ENCODE measurements at places on chromosomes 4 and X.

DNA sequence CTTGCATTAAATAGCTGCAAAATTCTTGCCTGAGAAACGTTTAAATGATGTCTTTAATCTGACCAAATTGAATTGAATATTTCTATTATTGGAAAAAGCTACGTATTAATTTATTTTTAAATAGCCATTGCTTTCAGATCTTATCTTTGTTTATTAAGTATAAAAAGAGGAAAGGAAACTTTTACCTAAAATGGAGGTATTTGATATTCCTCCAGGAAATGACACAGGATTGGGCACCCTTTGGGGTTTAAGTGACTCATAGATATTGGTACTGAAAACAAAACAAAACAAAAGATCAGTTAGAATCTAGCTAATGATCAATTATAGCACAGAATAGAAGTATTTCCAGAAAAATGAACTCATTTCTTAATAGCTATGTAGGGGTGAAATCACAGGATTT is 34.1 kb downstream of the PLS3 start:
- no peak for DNase-seq

DNA sequence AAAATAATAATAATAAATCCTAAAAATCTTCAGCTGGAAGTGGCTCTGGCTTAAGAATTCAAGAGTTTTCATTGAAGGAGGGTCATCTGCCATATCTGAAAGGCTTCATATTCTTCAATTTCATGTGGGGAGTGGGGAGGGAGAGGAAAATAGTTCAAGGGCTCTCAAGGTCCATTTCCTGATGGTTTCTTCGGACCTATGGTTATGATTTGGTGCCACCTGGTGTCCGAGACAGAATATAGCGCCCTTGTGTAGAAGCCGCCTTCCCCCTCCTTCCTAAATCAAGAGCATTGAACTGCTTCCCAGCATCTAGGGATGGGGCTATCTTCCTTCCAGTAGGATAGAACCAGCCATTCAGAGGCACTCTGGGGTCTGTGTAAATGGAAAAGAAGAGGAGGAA is 34.3 kb downstream of the NLGN3 start:
- DNase-seq, result peak; percentile 35

- DNase-seq, result no peak
Measured at GRCh38 chr4:31678356-31678755, 958.2 kb downstream of the PCDH7 start.

DNA sequence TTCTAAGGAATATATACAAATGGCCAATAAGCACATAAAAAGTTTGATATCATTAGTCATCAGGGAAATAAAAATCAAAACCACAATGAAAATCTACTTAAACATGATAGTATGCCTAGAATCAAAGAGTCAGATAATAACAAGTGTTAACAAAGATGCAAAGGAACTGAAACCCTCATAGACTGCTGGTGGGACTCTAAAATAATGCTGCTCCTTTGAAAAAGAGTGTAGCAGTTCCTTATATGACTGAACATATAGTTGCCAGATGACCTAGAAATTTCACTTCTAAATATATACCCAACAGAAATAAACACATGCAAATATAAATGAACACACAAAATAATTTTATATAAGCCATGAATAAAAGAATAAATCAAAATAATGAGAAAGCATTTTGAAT is 205.1 kb upstream of the CTSO start:
- DNase-seq, result no peak

DNA sequence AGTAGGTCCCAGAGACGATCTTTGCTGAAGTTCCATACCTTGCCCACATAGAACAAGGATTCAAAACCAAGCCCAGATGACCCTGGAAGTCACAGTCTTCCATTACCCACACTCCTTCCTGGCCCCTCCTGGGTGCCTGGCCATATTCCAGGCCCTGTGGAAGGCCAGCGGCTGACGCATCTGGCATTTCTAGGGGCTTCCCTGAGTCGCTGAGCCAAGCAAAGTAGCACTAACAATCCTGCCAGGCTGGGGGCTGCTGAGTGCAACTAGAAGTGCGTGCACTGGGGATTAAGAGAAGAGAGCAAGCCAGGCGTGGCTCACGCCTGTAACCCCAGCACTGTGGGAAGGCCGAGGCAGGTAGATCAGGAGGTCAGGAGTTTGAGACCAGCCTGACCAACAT is 175.2 kb upstream of the CPEB2 start:
- DNase-seq, result no peak

DNA sequence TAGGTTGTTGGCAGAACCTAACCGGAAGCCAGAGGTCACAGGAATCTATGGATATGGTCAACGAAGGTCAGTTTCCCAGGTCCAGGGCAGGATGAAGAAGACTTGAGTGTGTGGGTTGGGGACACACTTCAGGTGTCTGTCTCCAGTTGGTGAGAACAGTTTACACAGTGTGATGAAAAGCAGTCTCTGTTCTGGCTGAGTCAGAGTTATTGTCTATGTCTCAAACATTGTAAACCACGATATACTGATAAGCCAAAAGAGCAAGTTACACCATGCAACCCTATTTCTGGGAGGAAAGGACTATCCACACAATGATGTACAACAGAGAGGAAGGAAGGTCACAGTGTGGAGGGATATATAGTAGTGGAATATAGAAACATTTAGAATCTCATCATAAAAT is 187.1 kb upstream of the C1QTNF7 start:
- no peak for DNase-seq

DNA sequence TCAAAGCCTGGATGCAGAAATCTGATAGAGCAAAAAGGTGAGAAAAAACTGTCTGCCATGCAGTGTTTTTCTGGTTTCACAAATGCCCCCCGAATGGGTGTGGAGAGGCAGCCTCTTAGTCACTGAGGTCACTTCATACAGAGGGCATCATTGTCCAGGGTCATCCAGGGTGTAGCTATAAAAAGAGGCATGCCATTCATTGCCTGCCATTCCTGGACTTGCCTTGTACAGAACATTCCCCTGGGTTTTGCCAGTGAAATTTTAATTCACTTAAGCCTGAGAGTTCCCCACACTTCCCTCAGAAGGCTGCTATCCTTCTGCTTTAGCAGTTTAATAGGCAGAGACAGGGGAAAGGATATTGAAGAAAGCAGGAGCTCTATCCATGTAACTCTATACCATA is 230.3 kb downstream of the UNC5C start:
- no peak for DNase-seq

DNA sequence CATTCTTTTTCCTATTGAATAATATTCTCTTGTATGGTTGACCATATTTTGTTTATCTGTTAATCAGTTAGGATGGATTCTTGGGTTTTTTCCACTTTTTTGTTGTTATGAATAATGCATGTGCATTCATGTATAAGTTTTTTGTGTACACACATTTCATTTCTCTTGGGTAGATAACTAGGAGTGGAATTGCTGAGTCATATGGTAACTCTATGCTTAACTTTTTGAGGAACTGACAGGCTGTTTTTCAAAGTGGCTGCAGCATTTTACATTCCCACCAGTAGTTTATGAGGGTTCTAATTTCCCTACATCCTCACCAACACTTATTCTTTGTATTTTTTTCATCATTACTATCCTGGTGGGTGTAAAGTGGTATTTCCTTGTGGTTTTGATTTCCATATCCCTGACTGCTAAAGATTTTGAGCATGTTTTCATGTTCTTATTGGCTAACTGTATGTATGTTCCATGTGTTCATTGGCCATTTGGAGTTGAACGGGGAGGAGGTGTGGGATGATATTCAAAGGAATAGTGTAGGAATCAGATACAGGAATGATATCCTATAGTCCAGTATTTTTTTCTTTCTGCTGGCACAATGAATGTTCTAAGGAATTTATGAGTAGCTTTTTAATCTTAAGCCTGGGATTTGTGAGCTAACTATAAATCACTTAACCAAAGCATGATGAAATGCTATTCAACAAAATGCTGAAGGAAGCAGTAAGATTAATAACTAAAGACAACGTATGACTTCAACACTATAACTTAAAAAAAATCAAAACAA is 114.3 kb downstream of the AMELX start:
- peak; percentile 42 for DNase-seq

GRCh38 chr4:114078636-114079035 is 99.2 kb upstream of the ARSJ start:
- no peak for DNase-seq

GRCh38 chr4:172393220-172393619 is 580.0 kb downstream of the GALNTL6 start:
- no peak for DNase-seq

- DNase-seq, result no peak
Measured at GRCh38 chrX:135512508-135513129, 7.8 kb upstream of the INTS6L start.

DNA sequence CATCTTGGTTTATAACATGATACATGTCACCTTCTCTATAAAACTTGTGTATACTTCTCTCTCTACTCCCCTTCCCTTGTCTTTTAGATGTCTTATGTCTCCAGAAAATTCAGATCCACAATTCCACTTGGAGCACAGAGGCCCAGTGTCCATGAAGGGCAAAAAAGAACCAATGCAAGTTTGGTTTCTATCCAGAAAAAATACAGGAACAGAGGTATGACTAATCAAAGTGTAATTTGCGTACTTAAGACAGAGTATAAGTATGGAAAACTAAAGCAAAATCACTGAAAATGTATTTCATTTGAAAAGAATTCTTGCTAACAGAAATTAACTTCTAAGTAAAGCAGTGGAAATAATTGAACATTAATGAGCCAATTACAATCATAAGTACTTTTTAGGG is 46.2 kb downstream of the GUCY1B1 start:
- DNase-seq, result peak; percentile 52

- no peak for DNase-seq
Measured at GRCh38 chr4:181162266-181162665, 1080.9 kb upstream of the TENM3 start.

DNA sequence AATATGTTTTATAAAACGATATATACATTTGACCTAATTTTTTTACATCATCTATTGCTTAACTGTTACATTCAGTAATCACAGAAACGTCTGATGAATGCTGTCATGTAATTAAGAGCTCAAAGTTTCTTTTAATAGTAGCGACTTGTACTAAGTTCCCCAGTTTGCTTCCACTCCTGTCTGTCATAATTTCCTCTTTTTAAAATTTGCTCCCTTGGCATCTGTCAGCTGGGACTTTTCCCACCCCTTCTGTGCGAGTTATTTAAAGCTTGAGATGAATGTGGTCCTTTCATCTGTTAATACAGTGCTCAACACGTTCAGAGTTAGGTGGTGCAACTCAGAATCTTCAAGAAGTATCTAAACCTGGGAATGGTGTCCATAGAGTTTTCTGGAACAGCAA is 1.2 kb downstream of the RAP1GDS1 start:
- DNase-seq, result peak; percentile 1

GRCh38 chr4:16977081-16977480 is 78.6 kb upstream of the LDB2 start:
- DNase-seq, result no peak

- no peak for DNase-seq
Measured at GRCh38 chr4:153546280-153546679, 80.1 kb downstream of the TMEM131L start.

DNA sequence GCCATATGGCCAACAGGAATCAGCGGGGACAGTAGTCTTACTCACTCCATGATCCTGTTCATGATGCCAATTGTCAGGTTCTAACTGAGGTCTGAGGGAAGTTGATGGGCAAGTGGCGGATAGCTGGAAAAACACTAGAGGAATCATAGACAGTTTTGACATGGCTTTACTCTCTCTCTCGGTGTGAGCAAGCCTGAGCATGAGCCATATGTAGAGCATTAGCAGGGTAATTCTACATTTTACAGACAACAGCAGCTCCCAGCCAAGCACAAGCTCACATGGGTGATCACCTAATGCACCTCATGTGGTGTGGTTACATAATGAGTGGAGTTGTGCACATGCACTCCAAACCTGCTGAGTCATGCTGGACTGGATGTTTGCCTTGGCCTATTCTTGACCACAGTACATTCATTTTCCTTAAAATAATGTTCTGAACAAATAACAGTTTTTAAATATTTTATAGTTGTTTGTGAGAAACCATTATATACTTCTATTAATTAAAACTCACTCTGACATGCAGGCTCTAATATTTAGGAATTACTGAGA is 429.2 kb downstream of the GPAT3 start:
- no peak for DNase-seq

GRCh38 chr4:153409412-153409811 is 56.7 kb upstream of the TMEM131L start:
- peak; percentile 73 for DNase-seq

DNA sequence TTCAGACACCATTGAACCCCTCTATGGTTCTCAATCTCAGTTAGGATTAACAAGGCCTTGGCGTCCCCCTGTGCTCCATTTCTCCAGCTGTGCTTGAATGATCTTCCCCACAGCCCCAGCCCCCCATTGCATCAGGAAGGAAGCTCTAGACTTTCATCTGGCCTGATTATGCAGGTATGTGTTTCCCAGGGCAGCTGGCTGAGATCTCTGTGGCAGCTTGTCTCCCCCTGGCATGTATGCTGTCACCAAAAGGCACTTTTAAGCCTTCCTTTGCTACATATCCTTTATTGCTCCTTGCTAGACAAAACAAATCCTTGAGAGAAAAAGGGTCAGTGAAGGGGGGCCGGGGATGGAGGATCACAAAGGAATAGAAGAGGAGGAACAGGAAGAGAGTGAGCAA is 1056.0 kb upstream of the SLIT2 start:
- DNase-seq, result no peak

GRCh38 chr4:19983072-19983471 is 268.6 kb upstream of the SLIT2 start:
- DNase-seq, result peak; percentile 96

- no peak for DNase-seq
Measured at GRCh38 chr4:111064342-111064993, 441.6 kb upstream of the PITX2 start.

DNA sequence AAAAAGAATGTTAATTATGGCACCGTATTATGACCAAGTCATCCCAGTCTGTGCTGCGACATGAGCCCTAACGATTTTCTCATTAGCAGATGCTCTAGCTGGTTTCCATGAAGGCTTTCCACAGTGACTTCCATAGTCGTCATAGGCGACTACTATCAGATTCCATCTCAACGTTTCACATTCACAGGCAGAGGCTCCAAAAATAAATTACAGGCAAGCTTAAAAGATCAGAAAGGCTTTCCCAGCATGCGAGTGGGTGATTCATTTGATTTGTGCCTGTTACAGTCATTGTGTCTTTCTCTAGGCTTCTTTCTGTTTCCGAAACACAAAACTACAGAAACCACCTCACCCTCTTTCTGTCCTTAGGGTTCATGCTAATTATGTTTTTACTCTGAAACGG is 43.2 kb downstream of the PALLD start:
- peak; percentile 46 for DNase-seq

DNA sequence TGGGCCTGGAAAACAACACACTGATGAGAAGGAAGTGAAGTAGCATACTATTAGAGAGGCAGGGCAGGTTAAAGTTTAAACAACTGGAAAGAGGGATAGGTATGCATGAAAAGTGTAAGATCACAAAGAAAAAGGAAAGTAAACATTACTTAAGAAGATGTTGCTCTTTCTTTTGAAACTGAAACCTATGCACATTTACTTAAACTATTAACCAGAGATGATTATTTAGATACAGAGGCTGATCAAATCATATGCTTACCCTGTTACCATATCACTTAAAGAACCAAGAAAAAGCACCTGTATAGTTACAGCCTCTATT is 37.8 kb downstream of the NAP1L5 start:
- DNase-seq, result no peak

Measured in HCEC 1CT (cell line).